ENCODE measurements at places on chromosomes 7 and 10. TPM values are rescaled to one million over a fixed set of nuclear protein-coding genes. Genes with fewer than 3 reads are reported as not detected.

DNA sequence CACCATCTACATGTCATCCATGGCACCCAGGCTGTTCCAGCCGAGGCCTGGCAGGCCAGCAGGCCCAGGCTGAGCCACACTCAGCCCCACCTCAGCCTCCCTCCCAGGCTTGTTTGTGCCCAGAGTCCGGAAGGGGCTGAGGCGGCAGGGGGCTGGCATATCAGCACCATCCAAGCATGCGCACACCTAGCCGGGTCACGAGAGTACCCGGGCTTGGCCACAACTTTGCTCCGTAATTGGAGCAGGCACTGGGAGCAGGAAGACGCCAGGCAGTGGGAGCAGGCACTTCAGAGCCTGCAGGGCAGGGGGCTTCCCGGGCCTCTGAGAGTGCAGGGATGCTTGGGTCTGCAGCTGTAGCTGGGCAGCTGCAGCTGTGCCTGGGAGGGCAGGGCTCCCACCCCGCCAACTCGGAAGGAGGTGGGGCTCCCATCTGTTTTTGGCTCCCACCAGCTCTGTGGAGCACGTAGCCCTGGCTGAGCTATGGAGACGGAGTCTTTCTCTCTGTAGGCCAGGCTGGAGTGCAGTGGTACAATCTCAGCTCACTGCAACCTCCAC, 15.2 kb upstream of the TSPAN15 start:
- no peaks in the 10 kb centered on the region for H3K27me3 ChIP-seq
- no peak overlapping the region for H3K27ac ChIP-seq
- peaks cover 35% of the 10 kb centered on the region for H3K4me1 ChIP-seq
- H3K36me3 ChIP-seq: no peaks in the 10 kb centered on the region

DNA sequence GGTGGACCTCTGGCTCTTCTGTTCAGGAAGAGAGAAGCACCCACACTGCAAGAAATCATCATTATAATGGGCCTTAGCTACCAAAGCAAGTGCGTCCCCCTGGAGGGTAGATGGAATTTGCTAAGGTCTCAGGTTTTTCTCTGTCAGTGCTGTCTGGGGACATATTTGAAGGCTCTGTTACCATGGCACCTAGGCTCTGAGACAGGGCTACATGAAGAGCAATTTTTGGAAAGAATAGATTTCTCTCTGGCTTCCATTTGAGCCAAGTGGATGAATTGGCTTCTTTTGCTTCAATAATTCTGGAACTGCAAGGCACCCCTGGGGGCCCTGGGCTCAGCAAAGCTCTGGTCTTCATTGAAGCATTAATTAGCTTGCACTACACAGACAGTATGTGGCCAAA, 349.1 kb upstream of the GALNT17 start:
- DNase-seq: no peak
- no peak overlapping the region for H3K4me3 ChIP-seq
- H3K27me3 ChIP-seq: no peaks in the 10 kb centered on the region
- no peak overlapping the region for H3K27ac ChIP-seq

DNA sequence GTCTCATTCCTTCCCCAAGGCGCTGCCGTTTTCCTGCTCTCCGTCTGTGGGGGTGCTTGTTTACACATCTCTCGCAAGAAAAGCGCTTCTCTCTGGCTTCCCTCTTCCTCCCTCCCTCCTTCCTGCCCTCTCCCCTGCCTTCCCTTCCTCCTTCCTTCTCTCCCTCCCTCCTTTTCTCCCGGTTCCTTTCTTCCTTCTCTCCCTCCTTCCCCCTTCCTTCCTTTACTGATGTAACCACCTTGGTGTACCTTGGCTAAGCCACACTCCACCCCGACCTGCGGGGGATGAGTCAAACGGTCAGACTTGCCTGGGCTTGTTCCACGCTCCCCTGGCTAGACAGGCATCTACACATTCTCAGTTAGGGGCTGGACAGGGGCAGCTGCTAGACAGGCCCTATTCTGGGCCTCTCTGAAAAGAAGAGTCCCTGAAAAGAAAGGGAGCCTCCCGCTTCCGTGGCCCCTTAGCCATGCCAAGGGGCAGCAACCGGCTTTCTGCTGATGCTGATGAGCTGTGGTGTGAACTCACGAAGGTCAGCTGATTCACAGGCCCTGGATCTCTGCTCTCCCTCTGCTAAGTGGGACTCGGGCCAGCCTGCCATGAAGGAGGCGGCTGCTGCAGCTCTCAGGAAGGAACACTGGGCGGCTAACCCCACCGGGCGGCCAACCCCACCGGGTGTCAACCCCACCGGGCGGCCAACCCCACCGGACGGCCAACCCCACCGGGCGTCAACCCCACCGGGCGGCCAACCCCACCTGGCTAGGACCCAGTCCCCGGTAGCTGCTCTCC, 216.8 kb downstream of the TCERG1L start:
- H3K27ac ChIP-seq: peak overlapping the region; percentile 93
- H3K4me1 ChIP-seq: peaks cover 46% of the 10 kb centered on the region
- H3K36me3 ChIP-seq: no peaks in the 10 kb centered on the region
- no peak for DNase-seq

DNA sequence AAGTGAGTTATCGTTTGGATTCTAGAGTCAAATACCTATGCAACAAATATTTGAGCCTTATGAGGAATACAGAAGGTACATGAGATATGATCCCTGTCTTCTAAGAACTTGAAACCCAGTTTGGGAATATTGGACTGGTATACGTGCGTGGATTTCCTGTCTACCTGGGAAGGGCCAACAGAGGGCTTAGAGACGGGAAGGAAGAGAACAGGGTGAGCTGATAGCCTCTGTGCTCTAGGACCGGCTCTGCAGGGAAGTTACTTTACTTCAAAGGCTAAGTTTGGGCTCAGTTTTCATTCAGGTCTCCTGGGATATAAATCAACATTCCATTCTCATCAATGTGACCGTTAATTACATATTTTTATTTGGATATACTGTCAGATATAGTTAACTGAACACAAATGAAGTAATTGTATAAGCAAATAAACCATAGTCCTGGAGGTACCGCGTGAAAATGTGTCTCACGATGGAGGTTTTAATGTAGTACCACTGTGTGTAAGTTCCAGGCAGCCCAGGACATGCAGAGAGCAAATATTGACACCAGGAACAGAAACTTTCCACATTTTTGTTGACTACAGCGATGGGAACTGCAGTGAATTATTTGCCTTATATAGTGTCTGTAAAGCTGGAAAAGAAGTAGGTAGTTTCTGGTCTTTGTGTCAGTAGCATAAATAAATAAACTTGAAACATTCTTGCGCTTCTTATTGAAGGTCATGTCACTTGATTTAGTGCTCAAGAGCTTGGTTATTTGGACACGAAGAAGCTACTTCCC, 8.6 kb downstream of the CHST12 start:
- DNase-seq: no peak
- H3K27ac ChIP-seq: peak overlapping the region; percentile 85
- H3K4me1 ChIP-seq: peaks cover 43% of the 10 kb centered on the region

- peaks cover 43% of the 10 kb centered on the region for H3K4me1 ChIP-seq
- no peaks in the 10 kb centered on the region for H3K36me3 ChIP-seq
- H3K27me3 ChIP-seq: no peaks in the 10 kb centered on the region
- no peak overlapping the region for H3K4me3 ChIP-seq
Measured at GRCh38 chr7:17495655-17496394, 197.4 kb downstream of the AHR start.

GRCh38 chr10:14623931-14624330, 150.8 kb downstream of the FAM107B start:
- no peaks in the 10 kb centered on the region for H3K36me3 ChIP-seq
- DNase-seq: no peak
- no peaks in the 10 kb centered on the region for H3K27me3 ChIP-seq
- no peak overlapping the region for H3K4me3 ChIP-seq
- no peaks in the 10 kb centered on the region for H3K4me1 ChIP-seq

DNA sequence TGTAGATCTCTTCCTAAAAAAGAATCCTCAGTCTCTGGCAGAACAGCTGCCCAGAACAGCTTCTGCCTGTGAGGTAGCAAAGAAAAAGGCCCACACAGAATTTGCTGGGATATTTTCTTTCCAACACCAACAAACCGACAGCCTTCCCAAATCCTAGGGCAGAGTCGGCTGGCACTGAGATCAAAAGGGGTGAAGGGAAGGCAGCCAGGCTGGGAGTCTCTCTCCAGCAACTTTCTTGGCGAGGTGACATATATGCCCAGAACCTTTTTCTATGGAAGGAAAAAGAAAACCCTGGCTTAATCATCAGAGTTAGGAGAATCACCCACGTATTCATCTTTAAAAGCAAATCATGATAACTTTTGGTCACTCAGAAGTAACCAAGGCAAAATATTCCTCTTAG, 279.6 kb downstream of the DNAJB6 start:
- H3K4me3 ChIP-seq: no peak overlapping the region
- H3K27ac ChIP-seq: no peak overlapping the region
- peaks cover 41% of the 10 kb centered on the region for H3K27me3 ChIP-seq
- H3K4me1 ChIP-seq: no peaks in the 10 kb centered on the region
- no peaks in the 10 kb centered on the region for H3K36me3 ChIP-seq

DNA sequence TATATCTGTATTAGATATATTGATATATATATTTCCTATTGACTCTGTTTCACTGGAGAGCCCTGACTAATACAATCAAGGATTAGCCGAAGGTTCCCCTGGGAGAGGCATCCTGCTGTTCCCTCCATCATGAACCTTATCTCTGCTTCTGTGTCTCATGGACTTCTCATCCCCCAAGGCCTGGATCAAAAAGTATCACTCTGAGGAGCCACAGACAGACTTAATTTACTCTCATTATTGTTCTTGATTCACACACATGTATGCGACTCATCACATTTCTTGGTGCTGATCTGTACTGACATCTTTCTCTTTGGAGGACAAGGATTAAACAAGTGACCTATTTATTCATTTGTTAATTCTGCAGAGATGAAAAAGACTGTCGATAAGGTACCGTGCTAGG, 550.2 kb downstream of the KCNMA1 start:
- H3K4me1 ChIP-seq: peaks cover 9% of the 10 kb centered on the region
- no peaks in the 10 kb centered on the region for H3K27me3 ChIP-seq
- no peak overlapping the region for H3K27ac ChIP-seq
- DNase-seq: no peak

DNA sequence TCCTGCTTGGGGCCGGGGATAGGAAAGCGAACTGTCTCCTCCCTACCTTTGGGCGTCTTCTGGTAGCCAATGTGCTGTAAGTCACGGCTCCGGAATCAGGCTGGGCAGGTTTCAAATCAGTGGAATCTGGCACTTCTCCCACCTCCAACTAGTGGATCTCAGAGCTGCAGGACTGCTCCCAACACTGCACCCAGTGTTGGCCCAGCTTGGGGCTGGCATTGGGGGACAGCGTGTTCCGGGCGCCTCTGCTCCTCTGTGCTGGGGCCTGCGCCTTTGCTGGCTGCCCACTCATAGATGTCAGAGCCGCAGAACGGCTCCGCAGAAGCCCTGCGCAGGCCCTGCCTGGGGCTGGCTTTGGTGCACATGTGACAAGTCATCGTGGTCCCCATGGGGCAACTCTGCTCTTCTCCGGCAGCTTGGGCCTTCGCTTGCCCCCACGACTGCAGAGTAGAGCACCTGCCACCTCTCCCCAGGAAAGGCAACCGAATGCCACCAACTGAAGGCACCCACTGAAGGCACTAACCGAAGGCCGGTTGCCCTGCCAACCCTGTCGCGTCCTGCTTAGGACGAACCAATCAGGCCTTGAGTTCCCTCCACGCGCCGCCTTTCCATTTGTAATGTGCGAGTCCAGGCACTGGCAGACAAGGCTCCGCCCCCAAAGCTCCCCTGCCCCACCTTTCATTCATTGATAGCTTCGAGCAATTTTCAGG, 85.5 kb upstream of the ABI1 start:
- no peak overlapping the region for H3K27ac ChIP-seq
- H3K4me3 ChIP-seq: no peak overlapping the region

DNA sequence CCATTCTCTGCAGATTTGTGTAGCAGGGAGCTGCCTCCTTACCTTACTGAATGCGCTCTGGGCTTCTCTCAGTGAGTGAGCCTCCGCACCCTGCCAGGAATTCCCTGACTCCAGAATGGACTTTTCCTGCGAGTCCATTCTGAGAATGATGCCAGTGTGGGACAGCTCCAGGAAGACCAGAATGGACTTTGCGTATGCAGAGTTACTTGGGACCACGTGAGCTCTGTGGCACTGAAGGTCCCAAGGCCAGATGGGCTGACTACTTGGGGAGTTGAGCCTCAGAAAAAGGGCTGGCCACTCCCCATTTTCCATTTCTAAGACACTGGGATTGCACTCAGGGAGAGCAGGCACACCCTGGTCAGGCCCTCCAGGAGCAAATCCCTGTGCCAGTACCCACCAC, 324.7 kb upstream of the ZMIZ1 start:
- DNase-seq: no peak
- no peaks in the 10 kb centered on the region for H3K36me3 ChIP-seq
- H3K27ac ChIP-seq: peak overlapping the region; percentile 17
- H3K27me3 ChIP-seq: no peaks in the 10 kb centered on the region
- peaks cover 41% of the 10 kb centered on the region for H3K4me1 ChIP-seq

GRCh38 chr10:113754125-113754524, 2.6 kb downstream of the PLEKHS1 start:
- no peak overlapping the region for H3K27ac ChIP-seq
- DNase-seq: no peak
- no peak overlapping the region for H3K4me3 ChIP-seq
- peaks cover 18% of the 10 kb centered on the region for H3K27me3 ChIP-seq
- no peaks in the 10 kb centered on the region for H3K36me3 ChIP-seq
- no peaks in the 10 kb centered on the region for H3K4me1 ChIP-seq

DNA sequence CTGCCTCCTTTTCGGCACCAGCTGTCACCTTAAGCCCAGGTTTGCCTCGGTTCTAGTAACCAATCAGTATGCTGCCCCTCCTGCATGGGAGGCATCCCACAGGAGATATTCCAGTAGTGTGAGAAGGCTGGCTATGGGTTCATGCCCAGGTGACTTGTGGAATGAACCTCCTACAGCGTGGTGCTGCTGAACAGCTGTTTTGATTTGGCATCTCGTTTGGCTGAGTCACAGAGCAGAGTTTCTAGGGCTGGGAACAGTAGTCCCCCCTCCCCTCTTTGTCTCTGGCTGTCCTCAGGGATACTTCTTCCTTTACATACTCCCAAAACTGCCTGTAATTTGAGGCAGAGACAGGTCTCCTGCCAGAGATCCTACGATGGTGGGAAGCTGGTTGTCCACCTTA, 16.1 kb downstream of the R3HCC1L start:
- DNase-seq: no peak
- H3K4me1 ChIP-seq: peaks cover 5% of the 10 kb centered on the region
- H3K36me3 ChIP-seq: peaks cover 58% of the 10 kb centered on the region
- H3K27ac ChIP-seq: no peak overlapping the region

DNA sequence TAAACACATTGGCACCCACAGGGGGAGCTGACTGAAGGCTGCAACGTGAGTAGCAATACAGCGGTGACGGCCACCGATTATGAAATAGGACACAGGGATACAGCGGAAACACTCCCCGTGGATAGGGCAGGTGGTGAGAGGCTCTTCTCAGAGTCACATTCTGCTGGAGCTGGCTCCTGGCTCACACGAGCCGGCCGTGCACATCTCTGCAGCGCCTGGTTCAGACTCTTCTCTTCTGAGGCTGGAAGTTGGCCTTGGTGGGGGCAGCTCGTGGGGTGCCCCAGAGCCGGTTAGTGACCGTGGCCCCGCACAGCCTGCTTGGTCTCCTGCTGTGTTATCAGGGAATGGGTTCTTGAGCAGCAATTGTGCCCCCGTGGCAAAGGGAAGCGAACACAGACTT, 61.3 kb upstream of the EN2 start:
- peaks cover 87% of the 10 kb centered on the region for H3K27me3 ChIP-seq
- DNase-seq: no peak
- no peak overlapping the region for H3K27ac ChIP-seq

The GIMAP7 gene
- total RNA-seq: not detected

The LLCFC1 gene
- total RNA-seq: not detected

The ACSL5 gene
- 0.41 TPM for total RNA-seq

The LAMB4 gene
- total RNA-seq: 18.3 TPM

The OLAH gene
- 0.69 TPM for total RNA-seq

The INMT gene
- 4.3 TPM for total RNA-seq

The SHH gene
- 0.58 TPM for total RNA-seq

The UTF1 gene
- total RNA-seq: not detected

The NPSR1 gene
- total RNA-seq: not detected

The SFRP4 gene
- 6.4 TPM for total RNA-seq
